SW480 (cell line): ENCODE measurements at places on chromosomes 7 and 10.
A peak's percentile ranks its signal among the peaks of the same experiment; 100 is the strongest.

DNA sequence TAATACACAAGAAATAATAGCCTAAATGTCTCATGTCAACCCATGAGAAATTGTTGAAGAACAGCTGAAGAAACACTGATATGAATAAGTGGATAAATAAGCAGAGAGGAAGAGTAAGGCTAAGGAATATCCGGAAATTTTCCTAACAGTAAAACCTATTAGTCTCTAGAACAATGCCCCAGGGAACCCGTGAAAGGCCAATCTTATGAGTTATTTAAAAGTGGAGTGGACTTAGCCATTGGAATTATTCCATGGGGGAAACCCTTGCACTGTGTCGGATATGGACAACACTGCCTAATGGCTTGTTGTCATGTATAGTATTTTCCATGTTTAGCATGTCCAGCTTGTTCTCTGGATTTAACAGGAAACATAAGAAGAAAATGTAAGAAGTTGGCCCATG is 217.2 kb upstream of the PLXNA4 start:
- DNase-seq = no peak

- DNase-seq = no peak
These were observed 50.6 kb downstream of the INHBA start for GRCh38 chr7:41652267-41652666.

DNA sequence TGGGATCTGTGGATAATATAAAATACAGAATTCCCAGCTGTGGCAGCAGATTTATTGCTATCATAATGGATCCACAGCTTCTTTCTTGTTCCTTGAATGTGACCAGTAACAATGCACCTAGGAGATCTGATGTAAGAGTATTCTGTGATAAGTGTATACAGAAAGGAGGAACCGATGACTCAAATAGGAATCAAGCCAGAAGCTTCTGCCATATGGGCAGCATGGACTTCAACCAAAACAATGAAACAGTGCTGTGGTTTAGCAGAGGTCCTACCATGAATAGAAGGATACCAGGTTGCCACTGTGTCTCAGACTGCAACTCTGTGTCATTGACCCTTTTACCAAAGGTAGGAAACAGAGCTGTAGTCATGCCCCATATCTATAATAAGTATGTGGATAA is 81.8 kb downstream of the PTPRZ1 start:
- DNase-seq = peak; percentile 15

- DNase-seq = no peak
These were observed 142.9 kb downstream of the NOC3L start for GRCh38 chr10:94219829-94220228.
